Thyroid gland (tissue), 4 donors: ENCODE measurements at places on chromosomes 4 and X. TPM values are rescaled to one million over a fixed set of nuclear protein-coding genes. Genes with fewer than 3 reads are reported as not detected.
A peak's percentile ranks its signal among the peaks of the same experiment; 100 is the strongest.

Gene XK
- total RNA-seq, result 3.4 TPM

Gene SFRP2
- total RNA-seq, result 15.0 TPM

Gene PFKFB1
- total RNA-seq, result 1.3 TPM

DNA sequence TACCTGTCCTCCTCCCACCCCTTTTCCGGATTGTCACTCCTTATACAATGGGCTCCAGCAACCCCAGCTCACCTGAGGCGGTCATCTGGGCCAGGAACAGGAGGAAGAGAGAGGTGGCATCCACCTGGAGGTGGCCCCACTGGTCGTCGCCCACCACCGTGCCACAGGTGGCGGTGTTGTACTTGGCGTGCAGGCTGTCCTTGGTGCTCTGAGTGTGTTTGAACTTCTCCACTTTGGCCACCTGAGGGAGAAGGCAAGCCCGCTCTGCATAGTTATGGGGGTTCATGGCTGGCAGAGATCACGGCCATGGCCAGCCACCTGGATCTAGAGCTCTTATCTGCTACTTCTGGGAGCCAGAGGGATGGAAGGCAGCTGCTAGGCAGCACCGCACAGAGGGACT, 32.9 kb downstream of the PHKA2 start:
- no peak for DNase-seq

DNA sequence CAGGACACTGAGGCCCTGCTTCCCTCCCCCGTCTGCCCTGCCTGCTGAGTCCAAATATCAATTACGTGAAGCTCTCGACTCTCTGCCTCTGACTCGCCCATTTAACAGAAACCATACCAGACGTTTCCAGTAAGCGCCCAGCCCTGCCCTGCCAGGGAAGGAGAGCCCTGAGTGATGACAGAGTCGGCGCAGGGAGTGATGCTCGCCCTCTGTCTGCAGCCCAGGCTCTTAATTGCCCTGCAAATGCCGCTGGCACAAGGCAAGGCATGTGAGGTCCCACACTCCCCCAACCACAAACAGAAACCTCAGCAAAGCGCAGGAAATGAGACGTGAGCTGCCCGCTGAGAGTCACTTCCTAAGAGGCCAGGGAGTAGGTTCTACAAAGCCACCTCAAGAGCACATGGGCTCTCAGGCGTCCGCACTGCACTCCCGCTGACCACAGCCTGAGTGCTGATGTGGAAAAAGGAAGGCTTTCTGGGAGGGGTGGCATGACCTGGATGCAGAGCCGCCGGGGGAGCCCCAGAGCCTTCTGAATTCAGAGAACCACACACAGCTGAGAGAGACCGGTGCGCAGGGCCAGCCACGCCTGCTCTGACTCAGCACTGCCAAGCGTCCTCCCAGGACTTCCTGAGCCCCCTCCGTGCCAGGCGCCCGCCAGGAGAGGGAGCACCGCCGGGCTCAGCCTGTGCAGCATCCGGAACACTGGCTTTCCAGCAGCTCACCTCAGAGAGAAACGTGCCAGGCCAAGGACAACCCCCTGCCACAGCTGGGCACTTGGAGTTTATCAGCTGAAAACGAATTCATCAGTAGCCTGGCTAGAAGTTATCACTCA, 5.3 kb downstream of the ZFYVE28 start:
- peak; percentile 96 for DNase-seq

DNA sequence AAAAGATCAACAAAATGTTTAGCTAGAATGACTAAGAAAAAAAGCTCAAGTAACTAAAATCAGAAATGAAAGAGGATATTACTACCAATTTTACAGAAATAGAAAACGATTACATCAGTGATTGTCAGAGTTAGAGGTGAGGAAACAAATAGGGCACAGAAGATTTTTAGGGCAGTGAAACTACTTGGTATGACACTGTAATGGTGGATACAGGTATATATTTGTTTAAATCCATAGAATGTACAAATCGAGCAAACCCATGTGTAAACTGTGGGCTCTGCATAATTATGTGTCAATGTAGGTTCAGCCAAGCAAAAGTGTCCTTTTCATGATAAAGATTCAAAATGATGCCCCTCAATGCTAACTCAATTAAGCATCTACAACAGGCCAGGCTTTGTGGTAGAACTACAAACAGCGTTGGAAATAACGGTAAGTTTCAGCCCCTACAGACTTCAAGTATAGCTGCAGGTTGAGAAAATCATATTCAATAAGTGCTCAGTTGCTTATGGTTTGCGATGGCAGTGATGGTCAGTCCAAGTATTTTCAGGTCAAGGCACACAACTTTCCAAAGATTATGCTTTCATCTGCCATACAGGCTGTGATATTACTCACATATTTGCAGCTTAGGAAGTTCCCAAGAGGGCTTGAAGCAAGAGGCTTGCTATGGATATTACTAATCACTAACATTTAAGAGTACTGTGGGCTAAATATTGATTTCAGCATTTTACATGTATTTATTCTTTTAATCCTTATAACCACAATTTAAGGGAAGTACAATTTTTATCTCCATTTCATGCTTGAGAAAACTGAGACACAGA, 158.6 kb downstream of the TET2 start:
- DNase-seq, result no peak

DNA sequence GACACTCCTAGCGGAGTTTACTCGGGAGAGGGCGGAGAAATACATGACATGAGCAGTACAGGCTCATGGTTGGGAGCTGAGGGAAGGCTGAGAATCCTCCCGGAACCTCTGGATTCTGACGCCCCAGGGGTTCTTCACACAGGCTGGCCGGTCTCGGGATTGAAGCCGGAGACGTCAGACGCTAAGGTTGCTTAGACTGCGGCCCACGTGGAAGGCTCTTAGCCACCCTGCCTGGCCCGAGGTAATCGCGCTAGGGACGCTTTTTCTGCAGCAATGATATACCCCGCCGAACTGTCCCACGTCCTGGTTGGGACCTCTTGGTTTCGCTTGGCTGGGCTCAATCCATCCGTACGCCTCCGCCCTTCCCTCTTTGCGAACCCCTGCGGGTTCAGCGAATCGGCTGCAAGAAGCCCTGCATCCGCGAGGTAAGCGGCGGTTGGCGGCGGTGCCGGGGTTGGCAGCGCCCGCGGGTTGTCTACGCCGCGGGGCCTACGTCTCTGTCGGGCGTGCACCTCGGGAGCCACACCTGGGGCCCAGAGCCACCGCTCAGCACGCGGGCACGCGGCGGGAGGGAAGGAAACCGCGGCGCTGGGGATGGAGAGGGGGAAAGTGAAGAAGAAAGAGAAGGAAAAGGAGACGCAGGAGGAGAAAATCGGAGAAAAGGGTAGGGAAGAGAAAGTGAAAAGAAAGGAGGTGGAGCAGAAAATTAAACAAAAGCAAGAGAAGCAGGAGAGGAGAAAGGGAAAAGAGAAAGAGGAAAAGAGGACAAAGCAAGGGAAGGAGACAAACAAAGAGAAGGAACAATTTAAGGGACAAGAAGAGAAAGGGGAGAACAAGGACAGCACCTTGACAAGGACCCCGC, at the start of gene ARL9:
TSS of gene ARL9 (plus strand) at position 523 of the 862 bp plus-strand sequence. CDS start at position 595, 72 bp downstream.
- DNase-seq, result peak; percentile 64

- DNase-seq, result no peak
These were observed 66.3 kb downstream of the SMC1A start for GRCh38 chrX:53356186-53356585.

DNA sequence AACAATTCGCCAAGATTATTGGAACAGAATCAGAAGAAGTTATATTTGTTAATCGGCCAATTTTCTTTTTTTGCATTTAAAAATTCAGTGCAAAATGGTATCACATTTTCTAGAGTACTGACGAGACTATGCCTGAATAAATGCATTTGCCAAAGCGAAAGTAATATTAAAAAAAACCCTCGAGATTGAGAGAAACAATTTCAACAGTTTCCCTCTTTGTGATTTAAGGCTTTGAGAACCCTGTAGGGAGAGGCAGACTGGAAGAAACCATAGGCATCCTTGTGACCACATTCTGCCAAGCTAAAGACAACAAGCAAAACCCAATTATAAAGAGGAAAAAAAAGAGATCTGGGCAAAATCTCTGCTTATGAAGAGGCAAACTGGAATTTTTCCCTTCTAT, 218.1 kb upstream of the GK2 start:
- no peak for DNase-seq

GRCh38 chr4:74320559-74321118, 12.4 kb downstream of the EPGN start:
- DNase-seq, result peak; percentile 53

DNA sequence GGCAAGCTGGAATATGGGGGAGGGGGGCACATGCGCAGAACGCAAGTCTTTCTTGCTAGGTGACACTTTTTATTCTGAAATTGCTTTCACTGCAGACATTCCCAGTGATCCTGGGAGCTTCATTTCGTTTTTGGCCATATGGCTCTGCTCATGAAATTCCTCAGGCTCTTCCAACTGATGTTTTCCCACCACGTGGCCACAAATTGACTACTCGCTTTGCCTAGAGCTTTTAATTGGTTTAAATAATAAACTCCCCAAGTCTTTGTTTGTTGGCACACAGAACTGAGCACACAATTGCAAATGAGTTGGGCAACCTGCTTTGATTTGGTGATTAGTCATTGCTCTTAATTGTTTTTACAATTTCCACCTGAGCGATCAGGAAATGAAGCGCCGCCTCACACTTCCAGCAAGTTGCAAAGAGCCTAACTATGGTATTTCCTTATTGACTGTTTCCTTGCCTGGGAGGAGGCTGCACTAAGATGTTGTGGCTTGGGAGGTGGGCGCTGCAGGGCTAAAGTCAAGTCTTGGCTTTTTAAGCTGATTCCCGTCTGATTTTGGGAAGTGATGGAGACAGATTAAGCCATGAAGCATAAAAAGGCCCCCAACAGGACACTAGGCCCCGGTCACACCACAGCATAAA, 282.5 kb downstream of the ZIC3 start:
- no peak for DNase-seq

- no peak for DNase-seq
These were observed 10.7 kb downstream of the BBS12 start for GRCh38 chr4:122742933-122743829.

DNA sequence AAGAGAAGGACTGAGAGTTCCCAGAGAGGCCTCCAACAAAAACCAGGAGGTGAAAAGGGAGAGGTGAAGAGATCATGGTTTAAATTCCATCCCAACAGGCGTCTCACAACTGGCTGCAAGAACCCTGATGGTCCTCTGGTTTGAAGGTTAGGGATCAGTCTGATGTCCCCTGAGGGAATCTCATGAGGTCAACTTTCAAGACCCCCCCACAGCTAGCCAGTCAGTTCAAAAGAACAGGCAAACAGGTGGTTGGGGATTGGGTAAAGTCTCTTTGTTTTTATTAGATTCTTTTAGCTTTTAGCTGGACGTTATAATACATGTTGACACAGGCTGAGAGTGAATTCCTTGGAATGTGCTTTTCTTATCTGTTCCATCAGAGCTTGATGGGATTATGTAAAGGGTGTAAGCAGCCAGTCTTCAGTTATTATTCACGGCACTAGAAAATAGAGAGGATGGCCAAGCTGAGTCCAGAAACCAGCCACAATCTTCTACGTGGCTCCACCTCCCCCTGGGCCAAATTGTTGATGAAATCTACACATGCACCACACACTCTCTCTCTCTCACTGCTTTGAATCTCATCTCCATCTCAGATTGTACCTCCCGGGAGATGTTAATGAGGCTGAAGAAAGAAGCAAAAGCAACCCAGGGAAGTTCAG, 20.8 kb downstream of the ENPP6 start:
- DNase-seq, result no peak

DNA sequence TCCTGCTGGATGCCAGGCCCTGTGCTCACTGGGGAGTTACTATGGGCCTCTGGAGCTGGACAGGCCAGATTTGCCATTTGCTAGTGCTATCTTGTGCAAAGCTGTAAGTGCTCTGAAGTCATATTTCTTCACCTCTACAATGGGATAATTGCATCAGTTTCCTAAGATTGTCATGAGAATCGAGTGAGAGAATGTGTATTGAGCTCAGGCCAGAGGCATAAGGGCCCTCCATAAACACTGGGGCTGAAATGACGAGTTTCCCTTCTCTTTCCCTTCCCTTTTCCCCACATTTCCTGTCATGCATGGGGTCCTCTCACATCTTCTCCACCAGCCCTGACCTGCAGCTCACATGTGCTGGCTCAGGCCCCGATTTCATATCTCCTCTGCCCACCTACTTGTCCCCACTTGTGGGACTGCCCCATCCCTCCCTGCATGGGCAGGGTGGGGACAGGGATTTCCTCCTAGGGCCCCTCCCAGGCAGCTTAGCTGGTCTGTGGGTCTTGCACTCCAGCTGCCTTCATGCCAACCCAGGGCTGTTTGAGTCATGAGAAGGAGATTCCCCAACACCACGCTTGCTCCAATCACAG, 358.8 kb downstream of the MID1IP1 start:
- DNase-seq, result no peak

DNA sequence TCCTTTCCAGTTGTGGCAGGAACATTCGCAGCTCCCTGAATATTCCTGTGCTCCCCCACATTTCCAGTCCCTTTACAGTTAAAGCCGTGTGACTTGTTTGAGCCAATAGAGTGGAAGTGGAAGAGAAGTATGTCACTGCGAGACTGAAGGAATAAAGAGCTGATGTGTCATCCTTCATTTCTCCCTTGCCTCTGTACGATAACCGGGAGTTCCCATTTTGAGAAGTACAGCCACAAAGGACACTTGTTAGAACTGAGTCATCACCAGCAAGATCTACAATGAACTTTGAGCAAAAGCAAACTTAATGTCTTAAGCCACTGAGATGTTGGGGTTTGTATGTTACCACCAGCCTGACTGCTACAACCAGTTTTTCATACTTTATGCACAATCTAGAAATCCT, 92.3 kb downstream of the SPRY1 start:
- DNase-seq, result no peak

DNA sequence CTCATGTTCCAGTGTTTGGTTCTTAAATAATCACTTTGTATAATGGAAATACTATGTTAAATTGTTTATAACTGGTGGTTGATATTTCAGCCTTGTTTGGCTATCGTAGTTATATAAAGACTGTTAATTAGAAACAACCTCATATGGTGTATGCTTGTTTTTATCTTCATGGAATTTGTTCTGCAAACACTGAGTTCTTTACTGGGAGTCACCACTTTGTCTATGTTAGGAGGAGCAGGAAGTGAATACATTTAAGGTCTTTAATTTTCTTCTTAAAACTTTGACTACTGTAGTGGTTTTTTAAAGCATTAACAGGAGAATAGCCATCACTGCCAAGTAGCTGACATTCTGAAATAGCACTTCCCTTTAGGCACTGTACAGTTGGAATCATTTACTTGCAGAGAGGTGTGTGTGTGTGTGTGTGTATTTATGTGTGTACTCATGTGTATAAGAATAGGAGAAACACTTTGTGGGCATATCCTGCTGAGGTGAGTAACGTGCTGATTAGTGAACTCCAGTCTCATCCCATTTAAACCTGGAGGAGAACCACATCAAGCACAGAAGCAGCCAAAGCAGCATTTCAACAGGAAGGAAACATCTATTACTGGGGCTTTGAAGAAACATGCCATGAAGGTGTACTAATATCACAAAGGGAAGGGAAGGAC, 37.8 kb downstream of the TET2 start:
- DNase-seq, result no peak

GRCh38 chr4:186250760-186251159, 15.2 kb upstream of the F11 start:
- no peak for DNase-seq

- DNase-seq, result no peak
These were observed 83.2 kb downstream of the GALNTL6 start for GRCh38 chr4:171896426-171896825.

GRCh38 chr4:6258741-6259140, 10.9 kb upstream of the WFS1 start:
- DNase-seq, result no peak
